ENCODE measurements at places on chromosomes 5 and 9.

GRCh38 chr9:114895521-114895991 is 34.8 kb downstream of the TNFSF8 start:
- no peak for DNase-seq

GRCh38 chr9:34570376-34570775 is 19.1 kb downstream of the CNTFR start:
- DNase-seq: no peak

GRCh38 chr9:95836072-95836471 is 39.4 kb upstream of the ERCC6L2 start:
- no peak for DNase-seq

GRCh38 chr5:50447228-50447627 is 6.1 kb upstream of the EMB start:
- no peak for DNase-seq

DNA sequence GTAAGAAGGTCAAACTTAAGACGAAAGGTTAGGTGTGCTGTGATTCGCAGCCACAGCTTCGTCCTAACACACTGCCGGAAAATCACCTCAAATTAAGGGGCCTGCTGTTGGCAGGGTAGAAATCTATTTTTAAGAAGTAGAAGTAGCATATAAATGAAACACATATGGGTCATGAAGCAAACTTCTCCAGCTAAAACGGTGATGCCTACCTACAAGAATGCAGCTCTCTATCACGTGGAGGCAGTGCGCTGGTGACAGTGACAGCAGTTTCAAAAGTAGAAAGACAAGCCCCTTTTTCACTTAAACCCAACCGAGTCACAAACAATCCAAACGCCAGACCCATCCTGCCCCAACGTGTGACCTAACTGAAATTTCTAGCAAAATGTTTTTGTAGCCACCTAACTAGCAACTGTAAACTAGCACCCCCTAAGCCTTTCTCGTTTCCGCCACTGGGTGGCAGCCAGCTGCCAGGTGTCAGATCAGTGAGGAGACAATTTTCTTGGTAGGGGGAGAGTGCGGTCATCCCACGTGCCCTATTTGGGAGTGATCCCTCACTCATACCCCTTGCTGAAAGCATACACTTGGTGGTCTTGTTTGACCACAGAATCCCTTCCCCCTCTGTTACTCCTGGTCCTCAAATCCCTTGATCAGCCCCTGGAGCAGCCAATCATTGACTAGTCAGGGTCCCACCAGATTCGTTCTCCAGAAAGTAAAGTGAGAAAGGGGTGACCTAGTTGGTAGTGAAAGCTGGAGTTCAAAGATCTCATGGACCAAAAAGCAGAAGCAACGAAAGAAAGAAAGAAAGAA is 71.8 kb upstream of the MAMDC2 start:
- DNase-seq: peak; percentile 11

DNA sequence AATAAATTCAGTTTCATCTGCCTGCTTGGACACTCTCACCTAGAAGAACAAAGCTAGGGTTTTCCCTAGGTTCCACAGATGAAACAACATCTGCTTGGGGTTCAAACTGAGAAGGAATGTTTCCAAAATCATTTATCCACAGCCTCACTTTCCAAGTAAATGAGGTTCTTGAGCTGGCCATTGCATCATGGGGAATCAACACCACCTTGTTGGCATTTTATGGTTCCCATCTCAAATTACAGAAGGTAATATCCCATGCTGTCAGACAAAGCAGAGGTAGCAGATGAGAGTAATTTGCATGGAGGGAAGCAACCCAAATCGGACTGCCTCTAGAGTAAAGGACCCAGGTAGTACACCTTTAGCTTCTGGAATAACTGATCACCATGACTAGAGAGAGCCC is 10.5 kb upstream of the NR4A3 start:
- DNase-seq: no peak

- no peak for DNase-seq
These were observed 539.3 kb downstream of the ZNF608 start for GRCh38 chr5:124207118-124207517.

DNA sequence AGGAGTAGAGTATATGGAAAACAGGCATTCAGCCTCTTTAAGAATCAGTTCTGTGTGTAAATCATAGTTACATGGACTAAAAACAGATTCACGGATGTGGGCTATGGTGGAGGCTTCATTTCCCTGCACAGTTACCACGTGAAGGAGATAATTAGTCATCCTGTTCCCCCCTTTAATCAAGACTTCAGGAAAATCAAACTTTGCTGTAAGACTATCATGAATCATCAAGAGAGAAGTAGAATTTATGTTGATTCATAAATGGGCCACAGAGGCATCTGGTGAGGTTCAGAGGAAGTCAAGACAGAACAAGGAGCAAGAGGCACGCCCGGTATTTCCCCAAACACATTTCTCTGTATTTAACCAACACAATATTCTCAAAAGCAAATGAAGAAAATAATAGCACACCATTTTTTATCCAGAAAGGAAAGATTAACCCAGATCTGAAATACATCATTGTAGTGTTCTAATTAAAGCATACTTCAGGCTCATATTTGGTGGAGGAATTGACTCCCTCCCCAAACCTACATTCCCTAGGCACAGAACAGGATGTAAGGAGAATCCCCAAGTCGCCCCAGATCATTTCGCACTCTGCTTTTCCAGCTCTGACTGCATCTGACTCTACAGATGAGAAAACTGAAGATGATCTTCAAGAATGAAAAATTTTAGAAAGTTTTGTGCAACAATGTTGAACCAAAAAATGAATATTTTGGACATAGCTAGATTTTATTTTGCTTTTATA is 175.8 kb upstream of the GAS1 start:
- DNase-seq: peak; percentile 2

GRCh38 chr5:112682621-112683061 is 55.0 kb upstream of the APC start:
- no peak for DNase-seq
